ENCODE measurements at places on chromosomes 7 and 10.
A peak's percentile ranks its signal among the peaks of the same experiment; 100 is the strongest.

- no peak for DNase-seq
Measured at GRCh38 chr10:58164517-58164916, 103.2 kb downstream of the IPMK start.

DNA sequence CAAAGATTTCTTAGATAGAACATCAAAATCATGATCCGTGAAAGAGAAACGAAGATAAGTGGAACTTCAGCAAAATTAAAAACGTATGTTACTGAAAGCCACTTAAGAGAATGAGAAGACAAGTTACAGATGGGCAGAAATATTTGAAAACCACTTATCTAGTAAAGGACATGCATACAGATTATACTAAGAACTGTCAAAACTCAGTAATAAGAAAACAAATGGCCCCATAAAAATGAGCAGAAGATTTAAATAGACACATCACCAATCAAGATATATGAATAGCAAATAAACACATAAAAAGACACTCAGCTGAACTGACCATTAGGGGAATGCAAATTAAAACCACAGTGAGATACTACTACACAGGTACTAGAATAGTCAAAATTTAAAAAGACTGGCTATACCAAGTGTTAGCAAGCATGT is 343.7 kb downstream of the PTEN start:
- no peak for DNase-seq

DNA sequence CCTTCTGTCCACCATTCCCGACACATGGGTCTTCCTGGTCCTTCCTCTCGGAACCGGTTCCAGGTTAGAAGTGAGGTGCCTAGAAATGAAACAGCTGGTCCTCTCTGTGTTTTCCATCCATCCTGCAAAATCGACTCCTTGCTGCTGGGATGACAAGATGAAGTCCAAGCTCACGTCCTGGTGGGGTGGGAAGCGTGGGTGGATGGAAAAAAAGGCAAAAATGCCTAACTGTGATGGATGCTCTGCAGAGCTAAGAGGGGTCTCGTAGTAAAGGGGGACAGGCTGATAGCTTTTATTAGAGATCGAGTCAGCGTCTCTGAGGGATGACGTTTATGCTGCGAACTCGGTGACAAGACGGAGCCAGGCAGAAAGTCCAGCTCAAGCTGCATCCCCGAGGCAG is 14.1 kb downstream of the CALML5 start:
- no peak for DNase-seq

DNA sequence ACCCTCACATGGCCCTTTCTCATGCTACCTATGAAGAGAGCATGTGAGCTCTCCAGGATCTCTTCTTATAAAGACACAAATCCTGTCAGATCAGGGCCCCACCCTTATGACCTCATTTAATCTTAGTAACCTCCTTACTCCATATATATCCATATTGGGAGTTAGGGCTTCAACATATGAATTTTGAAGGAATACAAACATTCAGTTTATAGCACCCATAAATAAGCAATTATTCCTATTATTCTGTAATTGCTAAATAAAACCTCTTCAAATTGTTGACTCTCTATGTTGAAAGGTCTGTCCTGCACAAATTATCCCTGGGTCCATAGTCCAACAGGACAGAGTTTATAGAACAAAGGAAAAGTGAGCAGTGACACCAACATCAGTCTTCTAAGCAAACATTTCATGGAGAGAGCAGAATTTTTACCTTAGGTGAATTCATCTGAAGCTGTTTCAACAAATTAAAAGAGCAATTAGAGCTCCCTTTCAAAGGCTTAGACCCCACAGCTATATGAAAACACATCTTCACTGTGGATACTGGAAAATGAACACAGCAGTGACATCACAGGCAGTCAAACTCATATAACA is 12.2 kb downstream of the DOCK4 start:
- DNase-seq = no peak

- DNase-seq = no peak
Measured at GRCh38 chr7:114086537-114086913, 167.7 kb upstream of the PPP1R3A start.

DNA sequence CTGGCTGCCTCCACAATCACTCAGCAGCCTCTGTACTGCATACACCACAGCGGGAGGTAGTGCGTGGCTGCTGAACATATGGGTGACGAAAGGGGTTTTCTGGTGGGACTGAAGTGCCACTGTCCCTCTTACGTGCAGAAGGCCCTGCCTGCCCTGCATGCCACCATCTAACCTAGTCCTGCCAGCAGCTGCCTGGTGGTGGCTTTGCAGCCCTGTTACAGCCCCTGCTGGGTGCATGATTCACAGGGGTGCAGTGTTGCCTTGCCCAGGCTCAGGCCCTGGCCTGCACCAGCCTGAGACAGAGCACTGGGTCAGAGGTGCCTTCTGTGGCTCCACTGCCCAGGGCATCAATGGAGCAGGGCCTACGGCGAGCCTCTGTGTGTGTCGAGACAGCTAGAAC is 50.1 kb downstream of the SYPL1 start:
- DNase-seq = no peak

GRCh38 chr7:20601121-20601520 is 14.3 kb upstream of the ABCB5 start:
- no peak for DNase-seq

GRCh38 chr7:70318511-70318910 is 720.2 kb downstream of the AUTS2 start:
- no peak for DNase-seq

DNA sequence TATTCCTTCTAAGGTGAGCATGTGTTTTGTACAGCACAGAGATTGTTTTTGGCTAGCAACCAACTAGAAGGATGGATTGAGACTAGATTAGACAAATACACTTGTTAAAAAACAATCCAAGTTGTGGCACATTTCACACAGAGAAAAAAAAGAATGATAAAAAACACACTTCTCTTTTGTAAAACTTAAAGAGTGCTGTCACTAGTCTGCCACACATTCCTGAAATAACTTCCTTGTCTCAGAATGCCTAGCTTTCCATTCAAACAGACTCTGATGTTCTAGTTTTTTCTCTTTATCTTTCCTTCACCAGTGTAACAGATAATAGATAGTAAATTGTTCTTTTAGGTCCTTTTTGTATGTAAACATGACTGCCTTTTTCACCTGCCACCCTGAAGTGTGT is 11.4 kb downstream of the DLD start:
- DNase-seq = no peak

GRCh38 chr10:97188261-97188711 is 2.5 kb upstream of the SLIT1 start:
- DNase-seq = peak; percentile 71

DNA sequence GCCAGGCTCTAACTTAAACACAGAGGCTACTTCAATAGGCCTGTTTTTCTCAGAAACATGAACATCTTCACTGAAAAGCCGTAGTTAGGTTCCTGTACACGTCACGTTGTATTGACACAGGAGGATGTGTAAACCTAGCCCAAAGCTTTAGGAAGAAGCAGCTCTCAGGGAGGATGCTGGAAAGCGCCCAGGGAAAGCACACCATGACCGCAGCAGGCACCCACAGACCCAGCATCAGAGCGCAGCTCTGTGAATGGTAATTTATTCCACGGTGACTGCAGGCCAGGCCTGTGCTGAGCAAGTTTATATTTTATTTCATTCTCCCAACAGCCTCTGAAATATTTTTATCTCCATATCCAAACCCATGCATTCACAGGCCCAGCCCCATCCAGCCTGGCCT is 51.1 kb downstream of the ASB13 start:
- DNase-seq = no peak

- no peak for DNase-seq
Measured at GRCh38 chr7:123712619-123713018, 36.2 kb downstream of the WASL start.

DNA sequence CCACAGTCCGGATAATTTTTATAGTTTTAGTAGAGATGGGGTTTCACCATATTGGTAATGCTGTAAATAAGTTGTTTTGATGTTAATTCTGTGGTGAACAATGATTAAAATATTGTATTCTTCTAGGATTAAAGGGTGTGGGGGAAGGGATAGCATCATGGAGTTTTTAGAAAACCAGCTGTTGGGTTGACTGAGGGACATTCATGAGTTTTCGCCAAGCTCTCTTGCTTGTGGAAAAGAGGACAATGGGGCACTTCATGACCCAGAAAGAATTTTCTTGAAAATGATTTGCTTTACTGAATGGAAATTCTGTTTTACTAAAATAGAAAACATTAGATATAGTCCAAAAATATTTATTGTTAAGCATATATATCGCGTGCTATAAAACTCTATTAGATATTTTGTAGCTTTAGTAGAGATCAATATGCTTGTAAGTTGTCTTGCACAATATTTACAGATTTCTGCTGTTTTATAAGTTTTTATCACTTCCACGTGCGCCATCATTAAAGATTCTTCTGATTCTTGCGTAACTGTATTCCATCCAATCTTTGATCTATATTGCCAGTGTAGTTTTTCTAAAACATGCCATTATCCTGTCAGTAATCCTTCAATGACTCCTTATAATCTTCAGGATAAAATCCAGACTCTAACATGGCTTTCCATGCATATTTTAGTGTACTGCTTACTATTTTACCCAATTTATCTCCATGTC is 41.8 kb downstream of the LCOR start:
- no peak for DNase-seq

- no peak for DNase-seq
Measured at GRCh38 chr7:1996816-1997215, 235.9 kb downstream of the MAD1L1 start.

DNA sequence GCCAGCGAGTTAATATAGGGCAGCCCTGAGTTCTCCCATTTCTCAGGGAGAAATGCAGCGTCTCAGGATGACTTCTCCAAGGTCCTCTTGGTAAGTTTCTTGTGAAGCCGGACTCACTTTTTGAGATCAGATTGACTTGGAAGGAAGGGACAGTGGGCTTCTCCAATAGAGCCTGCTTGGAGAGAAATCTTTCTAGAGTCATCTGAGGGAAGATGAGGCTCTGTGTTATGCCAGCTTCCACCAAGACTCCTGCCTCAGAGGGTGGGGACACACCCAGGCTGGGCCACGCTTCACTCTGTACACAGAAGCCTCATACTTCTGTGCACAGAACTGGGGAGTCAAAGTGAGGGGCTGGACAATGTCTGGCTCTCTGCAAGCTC is 5.6 kb downstream of the C10orf105 start:
- DNase-seq = no peak

DNA sequence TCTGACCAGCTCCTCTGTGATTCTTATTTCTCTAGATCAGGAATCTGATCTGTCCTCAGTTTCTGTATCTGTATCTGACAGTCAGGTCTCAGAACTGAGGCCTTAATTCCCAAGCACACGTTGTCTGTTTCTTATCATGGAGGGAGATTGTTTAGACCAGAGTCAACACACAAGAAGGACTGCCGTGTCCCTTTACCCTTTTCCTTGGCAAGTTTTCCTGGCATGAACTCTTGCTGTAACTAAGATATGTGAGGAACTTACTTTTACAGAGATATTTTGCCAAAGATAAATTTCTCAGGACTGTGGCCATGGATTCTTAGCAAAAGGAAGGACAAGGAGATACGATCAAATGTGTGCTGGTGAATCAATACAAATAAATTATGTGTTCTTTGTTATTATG is 181.0 kb downstream of the SORCS3 start:
- DNase-seq = no peak

GRCh38 chr7:4613846-4614548 is 68.1 kb upstream of the FOXK1 start:
- no peak for DNase-seq

DNA sequence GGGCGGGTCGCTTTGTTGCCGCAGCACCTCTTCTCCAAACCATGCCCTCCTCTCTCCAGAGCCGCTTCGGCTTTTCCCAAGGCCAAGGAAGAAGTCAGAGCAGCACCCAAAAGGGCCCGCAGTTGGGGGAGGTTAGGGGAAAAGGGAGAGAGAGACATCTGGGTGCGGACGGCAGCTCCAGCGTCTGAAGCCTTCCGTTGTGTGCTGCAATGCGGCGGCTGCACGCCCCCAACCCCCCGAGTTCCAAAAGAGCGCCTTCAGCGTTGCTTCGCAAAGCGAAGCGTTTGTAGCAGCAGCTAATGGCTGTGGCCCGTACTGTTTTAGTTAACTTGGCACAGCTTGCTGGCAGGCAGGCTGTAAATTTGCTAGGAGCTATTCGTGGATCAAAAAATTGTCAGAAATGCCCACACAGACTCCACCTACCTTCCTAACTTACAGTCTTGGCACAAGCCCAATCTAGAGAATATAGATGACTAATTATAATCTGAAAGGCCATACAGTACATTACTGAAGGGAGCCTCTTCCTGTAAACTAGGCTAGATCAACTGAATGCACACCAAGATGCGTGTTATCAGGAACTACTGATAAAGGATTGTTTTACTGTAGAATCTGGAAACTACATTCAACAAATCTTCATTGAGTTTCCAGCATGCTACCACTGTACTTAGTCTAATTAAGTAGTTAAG is 1.1 kb upstream of the KBTBD2 start:
- peak; percentile 60 for DNase-seq

GRCh38 chr7:127066974-127067373 is 185.8 kb downstream of the GRM8 start:
- DNase-seq = peak; percentile 28

GRCh38 chr10:94623572-94623971 is 60.0 kb upstream of the CYP2C18 start:
- no peak for DNase-seq

GRCh38 chr10:58209669-58210068 is 58.0 kb downstream of the IPMK start:
- DNase-seq = no peak

- DNase-seq = no peak
Measured at GRCh38 chr7:39468808-39469374, 97.3 kb upstream of the YAE1 start.

DNA sequence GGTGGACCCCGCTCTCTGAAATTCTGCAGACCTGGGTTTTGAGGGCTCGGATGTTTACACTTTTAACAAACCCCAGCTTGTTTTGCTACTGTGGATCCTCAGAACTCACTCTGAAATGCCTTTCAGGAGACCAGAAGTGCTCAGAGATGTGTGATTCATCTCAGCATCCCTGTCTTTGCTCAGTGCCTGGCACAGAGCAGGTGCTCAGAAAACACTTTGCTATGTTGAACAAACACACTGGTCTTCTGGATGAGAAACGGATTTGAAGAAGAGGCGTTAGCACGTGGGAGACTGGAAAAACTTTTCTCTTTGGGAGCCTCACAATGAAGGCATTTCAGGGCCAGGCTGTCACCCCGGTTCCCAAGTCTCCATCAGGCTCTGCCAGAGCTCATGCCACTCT is 53.3 kb downstream of the SH3PXD2A start:
- DNase-seq = no peak

DNA sequence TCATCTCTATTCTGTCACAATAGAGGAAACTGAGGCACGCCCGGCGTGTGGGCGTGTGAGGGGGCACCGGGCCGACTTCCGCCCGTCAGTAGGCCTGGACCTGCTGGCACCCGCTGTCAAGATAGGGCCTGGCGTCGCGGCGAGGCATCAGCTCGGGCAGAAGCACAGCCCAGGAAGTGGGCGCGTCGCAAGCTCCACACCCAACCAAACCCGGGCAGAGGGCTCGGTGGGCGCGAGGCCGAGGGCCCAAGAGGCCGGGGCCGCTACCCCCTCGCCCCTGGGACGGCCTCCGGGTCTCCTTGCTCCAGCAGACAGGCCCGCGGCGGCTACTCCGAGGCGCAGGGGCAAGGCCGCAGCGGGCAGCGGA is 91.2 kb downstream of the SPAG6 start:
- DNase-seq = peak; percentile 65

GRCh38 chr7:43362652-43363034 is 220.3 kb upstream of the STK17A start:
- peak; percentile 81 for DNase-seq
